AG10803 (cell line): ENCODE measurements at places on chromosomes 3 and 15.

GRCh38 chr3:44041726-44042125 is 200.0 kb upstream of the TOPAZ1 start:
- DNase-seq = no peak

GRCh38 chr3:111584744-111585143 is 10.4 kb downstream of the ZBED2 start:
- no peak for DNase-seq

GRCh38 chr15:69612112-69612511 is 159.5 kb downstream of the RPLP1 start:
- DNase-seq = no peak

- DNase-seq = no peak
Measured at GRCh38 chr15:43235536-43235935, 14.7 kb upstream of the EPB42 start.

- DNase-seq = no peak
Measured at GRCh38 chr15:60382773-60383674, 14.8 kb downstream of the ANXA2 start.

DNA sequence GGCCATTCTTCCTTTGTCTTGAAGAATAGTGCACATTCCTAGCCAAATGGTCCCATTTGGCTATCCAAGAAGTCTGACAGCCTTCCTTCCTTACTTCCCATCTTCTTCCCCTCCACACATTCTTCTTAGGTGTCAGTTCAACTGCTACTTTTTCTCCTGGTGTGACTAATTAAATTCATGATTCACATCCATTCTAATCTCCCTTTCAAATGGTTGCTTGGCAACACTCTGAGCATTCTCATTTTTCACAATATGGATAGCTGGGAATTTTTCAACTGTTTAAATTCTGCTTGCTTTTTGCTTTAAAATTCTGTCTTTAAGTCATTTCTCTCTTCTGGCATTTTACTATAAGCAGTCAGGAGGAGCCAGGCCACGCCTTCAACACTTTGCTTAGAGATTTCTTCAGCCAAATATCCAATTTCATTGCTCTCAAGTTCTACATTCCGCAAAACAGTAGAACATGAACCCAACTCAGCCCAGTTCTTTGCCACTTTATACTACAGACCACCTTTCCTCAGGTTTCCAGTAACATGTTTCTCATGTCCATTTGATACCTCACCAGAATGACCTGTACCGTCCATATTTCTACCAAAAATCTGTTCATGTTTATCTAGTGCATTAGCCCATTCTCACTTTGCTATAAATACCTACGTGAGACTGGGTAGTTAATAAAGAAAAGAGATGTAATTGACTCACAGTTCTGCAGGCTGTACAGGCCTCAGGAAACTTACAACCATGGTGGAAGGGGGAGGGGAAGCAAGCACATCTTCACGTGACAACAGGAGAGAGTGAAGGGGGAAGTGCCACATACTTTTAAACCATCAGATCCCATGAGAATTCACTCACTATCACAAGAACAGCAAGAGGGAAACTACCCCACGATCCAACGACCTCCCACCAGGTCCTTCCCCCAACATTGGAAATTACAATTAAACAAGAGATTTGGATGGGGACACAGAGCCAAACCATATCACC is 31.9 kb upstream of the MCF2L2 start:
- DNase-seq = no peak

DNA sequence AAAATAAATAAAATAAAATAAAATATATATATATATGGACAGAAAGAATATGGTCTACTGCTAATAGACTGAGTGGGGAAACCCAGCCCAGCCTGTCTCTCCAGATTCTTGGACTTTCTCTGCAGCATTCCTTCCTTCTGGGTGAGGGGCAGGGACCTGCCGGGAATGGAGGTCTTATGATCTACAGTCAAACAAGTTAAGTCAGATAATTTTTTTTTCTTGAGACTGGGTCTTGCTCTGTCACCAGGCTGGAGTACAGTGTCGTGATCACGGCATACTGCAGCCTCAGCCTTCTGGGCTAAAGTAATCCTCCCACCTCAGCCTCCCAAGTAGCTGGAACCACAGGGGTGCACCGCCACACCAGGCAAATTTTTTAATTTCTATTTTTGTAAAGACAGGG is 33.5 kb upstream of the ZNF774 start:
- DNase-seq = no peak

DNA sequence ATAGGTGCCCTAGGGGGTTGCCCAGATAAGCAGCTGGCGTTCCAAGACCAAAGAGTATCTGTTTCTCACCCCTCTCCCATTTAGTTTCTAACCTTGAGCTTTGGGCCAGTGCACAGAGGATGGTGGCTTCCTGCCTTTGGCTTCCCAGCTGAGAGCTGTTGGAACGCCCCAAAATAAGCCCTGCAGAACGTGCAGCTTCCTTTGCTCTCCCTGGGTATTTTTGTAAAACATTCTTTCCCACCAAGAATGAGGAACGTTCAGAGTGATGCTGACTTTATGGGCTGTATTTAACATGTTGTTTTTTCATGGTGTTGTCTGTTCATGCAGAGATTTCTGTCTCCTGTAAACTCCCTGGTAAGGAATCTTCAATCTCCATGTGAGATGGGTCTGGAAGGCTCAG is 63.8 kb downstream of the LPP start:
- no peak for DNase-seq

GRCh38 chr15:54772663-54773062 is 424.1 kb downstream of the RSL24D1 start:
- no peak for DNase-seq

GRCh38 chr3:153244961-153245360 is 82.9 kb downstream of the RAP2B start:
- DNase-seq = no peak

- DNase-seq = peak; percentile 61
Measured at GRCh38 chr3:88003115-88003755, 55.6 kb downstream of the CGGBP1 start.

DNA sequence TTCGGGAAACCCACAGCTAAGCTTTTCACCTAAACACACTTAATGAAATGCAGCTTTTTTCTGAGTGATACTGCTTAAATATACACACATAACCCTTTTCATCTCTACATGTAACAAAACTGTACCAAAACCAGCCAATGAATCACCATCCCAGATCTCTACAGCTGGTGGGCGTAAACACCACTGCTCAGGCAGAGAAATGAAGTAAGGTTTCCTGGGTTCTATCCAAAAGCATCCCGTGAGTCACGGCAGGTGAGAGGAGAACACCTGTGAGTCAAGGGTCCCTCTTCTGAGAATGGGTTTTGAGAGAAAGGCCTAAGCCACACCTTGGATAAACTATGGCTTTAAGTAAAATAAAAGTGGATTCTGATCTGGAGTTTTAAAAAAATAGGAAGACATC is 2.6 kb downstream of the CLDN1 start:
- DNase-seq = no peak

GRCh38 chr3:113174304-113174703 is 37.1 kb upstream of the BOC start:
- no peak for DNase-seq

GRCh38 chr3:4474683-4475490 is 7.8 kb upstream of the SUMF1 start:
- DNase-seq = peak; percentile 9

DNA sequence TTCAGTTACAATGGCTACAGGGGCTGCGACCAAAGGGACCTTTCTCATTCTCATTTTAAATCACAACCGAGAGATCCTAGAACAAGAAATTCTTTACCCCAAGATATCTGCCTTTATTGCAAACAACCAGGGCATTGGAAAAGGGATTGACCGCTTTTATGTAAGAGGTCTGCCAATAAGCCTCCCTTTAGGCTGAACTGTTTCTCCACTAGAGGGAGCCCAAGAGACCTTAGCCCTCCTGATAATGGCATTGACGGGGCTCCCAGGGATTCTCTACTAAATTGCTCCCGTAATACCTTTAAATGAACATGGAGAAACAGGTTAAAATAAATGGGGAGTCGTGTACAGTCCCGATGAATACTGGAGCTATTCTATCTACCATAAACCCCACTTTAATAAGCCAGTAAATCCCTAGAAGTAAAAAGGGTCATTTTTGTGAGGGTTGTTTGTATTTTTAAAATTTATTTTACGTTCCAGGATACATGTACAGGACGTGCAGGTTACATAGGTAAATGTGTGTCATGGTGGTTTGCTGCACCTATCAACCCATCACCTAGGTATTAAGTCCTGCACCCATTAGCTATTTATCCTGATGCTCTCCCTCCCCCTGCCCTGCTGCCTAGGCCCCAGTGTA is 7.5 kb upstream of the IGSF10 start:
- DNase-seq = peak; percentile 63

- peak; percentile 69 for DNase-seq
Measured at GRCh38 chr3:114624047-114624445, 330.2 kb downstream of the TIGIT start.

DNA sequence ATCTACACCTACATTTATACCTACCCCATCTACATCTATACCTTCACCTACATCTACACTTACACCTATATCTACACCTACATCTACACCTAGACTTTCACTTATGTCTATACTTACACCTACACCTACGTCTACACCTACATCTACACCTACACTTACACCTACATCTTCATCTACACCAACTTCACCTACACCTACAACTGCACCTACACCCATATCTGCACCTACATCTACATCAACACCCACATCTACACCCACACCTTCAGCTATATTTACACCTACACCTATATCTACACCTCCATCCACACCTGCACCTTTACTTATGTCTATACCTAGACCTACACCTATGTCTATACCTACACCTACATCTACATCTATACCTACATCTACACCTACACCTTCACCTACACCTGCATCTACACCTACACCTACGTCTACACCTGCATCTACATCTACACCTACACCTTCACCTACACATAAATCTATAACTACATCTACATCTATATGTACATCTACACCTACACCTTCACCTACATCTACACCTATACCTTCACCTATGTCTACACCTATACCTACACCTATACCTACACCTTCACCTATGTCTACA is 30.9 kb upstream of the PRR23E start:
- DNase-seq = no peak

DNA sequence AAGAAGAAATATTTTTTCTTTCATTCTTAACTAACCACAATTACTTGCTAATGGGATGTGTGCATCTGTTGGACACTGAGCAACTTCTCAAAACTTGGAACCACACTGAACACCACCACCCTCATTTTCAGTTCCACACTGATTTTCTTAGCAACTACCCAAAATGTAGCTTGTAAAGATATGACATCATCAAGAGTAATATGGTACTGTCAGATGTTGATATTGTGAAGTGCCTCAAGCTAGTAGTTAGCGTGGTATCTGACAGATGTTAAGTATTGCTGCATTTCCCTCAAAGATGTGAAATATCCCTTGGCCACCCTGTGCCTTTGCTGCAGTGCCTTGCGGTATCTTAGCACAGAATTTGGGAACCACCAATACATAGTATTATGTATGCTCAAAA is 9.3 kb downstream of the RFTN1 start:
- peak; percentile 87 for DNase-seq

GRCh38 chr3:79368403-79368802 is 399.4 kb downstream of the ROBO1 start:
- no peak for DNase-seq

- DNase-seq = no peak
Measured at GRCh38 chr15:37100966-37101215, 542 bp upstream of the MEIS2 start.

GRCh38 chr15:90113166-90113565 is 10.9 kb upstream of the IDH2 start:
- DNase-seq = no peak

- DNase-seq = peak; percentile 92
Measured at GRCh38 chr3:115239717-115240116, 92.6 kb upstream of the ZBTB20 start.

DNA sequence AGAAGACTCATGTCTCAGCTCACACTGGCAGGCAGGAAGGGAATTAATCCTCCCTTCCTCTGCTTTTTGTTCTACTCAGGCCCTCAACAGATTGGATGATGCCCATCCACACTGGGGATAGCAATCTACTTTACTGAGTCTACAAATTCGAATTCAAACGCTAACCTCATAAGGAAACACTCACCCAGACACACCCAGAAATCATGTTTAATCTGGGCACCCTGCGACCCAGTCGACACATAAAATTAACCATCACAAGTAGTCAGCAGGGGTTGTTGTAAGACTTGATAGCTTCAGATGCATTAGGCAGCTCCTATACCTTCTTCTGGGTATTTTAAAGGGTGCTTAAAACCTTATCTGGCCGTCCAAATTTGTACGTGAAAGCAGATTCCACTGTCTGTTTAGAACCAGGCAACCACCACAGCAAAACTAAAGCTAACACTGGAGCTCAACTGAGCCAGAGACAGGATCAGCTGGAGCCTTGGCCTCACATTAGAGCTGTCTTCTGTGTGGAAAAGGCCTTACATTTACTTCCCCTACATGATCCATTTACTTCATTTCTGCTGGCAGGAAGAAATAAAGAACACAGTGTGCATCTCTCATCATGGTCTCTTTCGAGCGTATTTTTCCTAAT is 407.3 kb upstream of the PPP2R3A start:
- no peak for DNase-seq

DNA sequence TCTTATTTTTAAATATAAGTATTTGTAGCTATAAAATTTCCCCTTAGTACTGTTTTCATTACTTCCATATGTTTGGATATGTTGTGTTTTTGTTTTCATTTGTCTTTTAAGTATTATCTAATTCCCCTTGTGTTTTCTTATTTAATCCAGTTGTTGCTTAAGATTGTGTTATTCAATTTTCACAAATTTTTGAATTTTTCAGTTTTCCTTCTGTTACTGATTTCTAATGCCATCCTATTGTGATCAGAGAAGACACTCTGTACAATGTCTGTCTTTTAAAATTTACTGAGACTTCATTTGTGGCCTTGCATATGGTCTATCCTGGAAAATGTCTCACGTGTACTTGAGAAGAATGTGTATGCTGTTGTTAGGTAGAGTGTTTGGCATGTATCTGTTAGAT is 795.6 kb upstream of the CFAP20DC start:
- no peak for DNase-seq

- no peak for DNase-seq
Measured at GRCh38 chr3:128152419-128153155, 694 bp upstream of the EEFSEC start.

- DNase-seq = no peak
Measured at GRCh38 chr3:14392803-14393319, 9.5 kb upstream of the SLC6A6 start.

DNA sequence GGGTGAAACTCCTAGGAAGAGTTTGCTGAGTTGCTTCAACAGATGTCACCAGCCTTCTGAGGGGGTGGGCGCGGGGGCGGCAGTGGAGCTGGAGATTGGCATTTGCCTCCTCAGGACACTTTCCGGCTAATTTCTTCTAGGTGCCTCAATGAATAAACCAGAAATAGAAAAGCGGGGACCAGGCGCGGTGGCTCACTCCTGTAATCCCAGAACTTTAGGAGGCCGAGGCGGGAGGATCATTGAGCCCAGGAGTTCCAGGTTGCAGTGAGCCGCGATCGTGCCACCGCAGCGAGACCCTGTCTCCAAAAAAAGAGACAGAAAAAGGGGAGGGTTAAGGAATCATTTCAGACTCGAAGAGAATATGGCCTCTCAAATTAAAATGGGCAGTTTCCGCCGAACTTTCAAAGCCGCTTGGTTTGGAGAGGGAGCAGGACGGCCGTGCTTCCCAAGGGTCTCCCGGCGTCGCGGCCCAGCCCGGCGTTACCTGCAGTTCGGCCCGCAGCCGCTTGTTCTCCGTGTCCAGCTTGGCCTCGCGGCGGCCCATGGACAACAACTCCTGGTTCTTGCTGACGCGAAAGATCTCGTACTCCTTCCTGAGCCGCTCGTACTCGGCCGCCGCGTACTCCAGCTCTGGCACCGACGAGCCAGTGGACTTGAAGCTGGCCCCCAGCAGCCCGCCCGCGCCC is 587 bp downstream of the NPHP3 start:
- peak; percentile 63 for DNase-seq
